ENCODE measurements at places on chromosomes 4 and X. TPM values are rescaled to one million over a fixed set of nuclear protein-coding genes. Genes with fewer than 3 reads are reported as not detected.

DNA sequence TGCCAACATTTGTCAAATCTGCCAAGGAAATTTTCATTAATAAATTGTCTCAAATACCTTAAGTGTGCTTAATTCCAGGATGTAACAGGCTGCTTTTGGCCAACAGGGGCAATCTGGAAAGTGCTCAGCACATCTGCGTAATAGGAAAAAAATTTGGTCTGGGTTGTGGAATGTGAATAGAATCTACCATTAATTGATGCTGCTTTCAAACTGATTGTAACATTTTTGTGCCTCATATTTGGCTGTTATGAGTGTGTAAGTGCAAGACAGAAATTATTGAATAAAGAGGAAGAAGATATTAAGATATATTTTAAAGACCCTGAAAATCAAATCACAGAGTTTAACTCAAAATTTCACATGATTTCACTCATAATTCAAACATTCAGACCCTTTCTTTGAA is 41.1 kb downstream of the REELD1 start:
- H3K27ac ChIP-seq = no peak overlapping the region
- no peak overlapping the region for H3K4me3 ChIP-seq
- no peak for DNase-seq

DNA sequence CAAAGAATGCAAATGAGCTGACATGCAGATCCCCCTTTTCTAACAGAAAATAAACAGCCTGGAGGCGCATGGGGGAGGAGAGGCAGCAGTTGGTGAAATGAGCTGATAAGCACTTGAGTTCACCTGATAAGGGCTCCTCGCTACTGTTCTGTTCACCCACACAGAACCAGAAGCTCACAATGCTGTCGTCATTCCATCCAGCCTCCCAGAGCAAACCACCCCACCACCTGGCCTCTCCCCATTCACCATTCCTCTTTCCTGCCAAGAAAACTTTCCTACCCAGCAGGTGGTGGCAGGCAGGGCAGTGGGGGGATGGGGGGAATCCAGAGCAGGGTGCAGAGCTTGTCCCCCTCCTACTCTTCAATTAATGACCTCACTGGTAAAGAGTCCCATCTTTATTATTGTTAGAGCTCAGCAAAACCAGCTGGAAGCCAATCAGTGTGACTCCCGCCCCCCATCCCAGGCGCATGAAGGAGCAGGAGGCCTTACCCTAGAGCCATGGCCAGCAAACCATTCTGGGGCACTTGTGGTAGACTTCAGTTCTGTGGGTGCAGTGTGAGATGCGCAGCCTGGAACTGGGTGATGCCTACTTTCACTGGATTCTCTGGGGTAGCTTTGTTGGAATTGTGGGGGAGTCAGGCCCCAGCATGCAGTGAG is 350.3 kb downstream of the ZIC3 start:
- no peaks in the 10 kb centered on the region for H3K4me1 ChIP-seq
- no peaks in the 10 kb centered on the region for H3K27me3 ChIP-seq
- no peak overlapping the region for H3K27ac ChIP-seq

GRCh38 chr4:121788896-121789295 is 12.2 kb upstream of the EXOSC9 start:
- H3K27me3 ChIP-seq = no peaks in the 10 kb centered on the region
- H3K4me3 ChIP-seq = no peak overlapping the region
- H3K4me1 ChIP-seq = no peaks in the 10 kb centered on the region

DNA sequence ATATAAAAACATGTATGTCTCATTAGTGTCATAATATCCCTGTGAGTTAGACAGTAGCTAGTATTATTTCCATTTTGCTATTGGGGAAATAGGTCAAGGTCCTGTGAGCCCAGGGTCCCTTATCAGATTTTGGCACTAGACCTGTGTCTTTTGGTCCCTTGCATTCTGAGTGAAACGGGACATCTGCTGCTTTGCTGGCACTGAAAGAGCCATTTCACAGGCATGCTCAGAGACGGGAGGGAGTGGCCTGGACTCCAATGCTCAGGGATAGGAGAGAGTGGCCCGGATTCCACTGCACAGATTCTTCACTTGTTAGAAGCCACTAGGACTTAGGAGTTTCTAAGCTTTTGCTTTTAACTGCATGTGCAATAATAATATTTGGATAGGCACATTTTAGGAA is 177.2 kb downstream of the TSPAN5 start:
- H3K27ac ChIP-seq = no peak overlapping the region
- H3K27me3 ChIP-seq = no peaks in the 10 kb centered on the region
- H3K36me3 ChIP-seq = no peaks in the 10 kb centered on the region
- H3K4me3 ChIP-seq = no peak overlapping the region

Gene MOSPD2
- total RNA-seq = 21.3 TPM

- no peak overlapping the region for H3K27ac ChIP-seq
- H3K4me3 ChIP-seq = no peak overlapping the region
- H3K4me1 ChIP-seq = peaks cover 9% of the 10 kb centered on the region
Observed at GRCh38 chr4:143372093-143372915, 35.6 kb downstream of the GAB1 start.

GRCh38 chrX:13816643-13817627 is at the start of gene GPM6B:
Gene GPM6B, minus strand, starts transcription at chrX:13817093. Its CDS starts 189 bp downstream, at chrX:13816904.
- H3K27ac ChIP-seq = no peak within 1 kb of the TSS
- no peak within 1 kb of the TSS for H3K4me3 ChIP-seq
- no peaks in the 10 kb centered on the region for H3K4me1 ChIP-seq
- no peak for DNase-seq
- no peaks in the 10 kb centered on the region for H3K27me3 ChIP-seq
- H3K36me3 ChIP-seq = no peaks in the 10 kb centered on the region

Gene MTMR8
- total RNA-seq = 6.0 TPM

GRCh38 chrX:71991164-71991563 is 80.5 kb downstream of the NHSL2 start:
- H3K4me1 ChIP-seq = no peaks in the 10 kb centered on the region
- no peaks in the 10 kb centered on the region for H3K36me3 ChIP-seq

Gene DGAT2L6
- not detected for total RNA-seq

Gene PASD1
- total RNA-seq = not detected

Gene CXorf65
- not detected for total RNA-seq

Gene TMSB15A
- 1.2 TPM for total RNA-seq

DNA sequence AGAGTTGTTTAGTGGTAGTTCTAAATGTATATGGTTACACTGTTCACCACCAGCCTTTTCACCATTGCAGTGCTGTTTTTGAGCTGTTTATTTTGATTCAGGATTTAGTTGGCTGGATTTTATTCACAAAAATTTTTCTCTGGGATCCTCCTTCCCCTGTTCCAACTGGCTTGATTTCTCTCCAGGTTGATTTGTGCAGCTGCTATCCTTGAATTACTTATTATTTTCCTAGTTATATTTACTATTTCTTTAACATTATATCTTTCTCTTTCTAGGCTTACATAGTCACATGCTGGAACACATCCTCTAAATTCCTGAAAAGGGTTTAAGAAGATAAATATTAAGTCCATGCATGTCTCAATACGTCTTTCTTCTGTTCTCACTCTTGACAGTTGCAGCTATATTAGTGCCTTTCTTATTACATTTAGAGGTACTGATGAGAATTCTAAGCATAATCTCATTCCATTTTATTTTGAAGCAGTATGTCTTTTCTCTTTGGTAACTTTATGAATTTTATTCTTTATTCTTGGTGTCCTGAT is 82.2 kb downstream of the SUPT20HL2 start:
- no peak overlapping the region for H3K4me3 ChIP-seq
- H3K4me1 ChIP-seq = no peaks in the 10 kb centered on the region
- DNase-seq = no peak
- H3K27me3 ChIP-seq = no peaks in the 10 kb centered on the region
- H3K36me3 ChIP-seq = no peaks in the 10 kb centered on the region
- H3K27ac ChIP-seq = no peak overlapping the region

Gene HSFX2
- not detected for total RNA-seq

DNA sequence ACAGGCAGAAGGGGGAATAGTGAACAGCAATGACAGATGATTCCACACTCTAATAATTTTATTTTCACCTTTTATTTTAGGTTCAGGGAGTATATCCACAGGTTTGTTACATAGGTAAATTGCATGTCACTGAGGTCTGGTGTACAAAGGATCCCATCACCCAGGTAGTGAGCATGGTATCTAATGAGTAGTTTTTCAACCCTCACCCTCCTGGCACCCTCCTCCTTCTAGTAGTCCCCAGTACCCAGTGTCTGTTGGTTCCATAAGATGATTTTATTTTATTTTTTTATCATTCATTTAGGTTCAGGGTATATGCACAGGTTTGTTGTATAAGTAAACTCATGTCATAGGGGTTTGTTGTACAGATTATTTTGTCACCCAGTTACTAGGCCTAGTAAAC is 58.6 kb upstream of the UGT8 start:
- DNase-seq = no peak
- H3K27ac ChIP-seq = no peak overlapping the region
- no peaks in the 10 kb centered on the region for H3K36me3 ChIP-seq

Gene NPY2R
- total RNA-seq = 0.13 TPM

Gene HMGN5
- 7.1 TPM for total RNA-seq

DNA sequence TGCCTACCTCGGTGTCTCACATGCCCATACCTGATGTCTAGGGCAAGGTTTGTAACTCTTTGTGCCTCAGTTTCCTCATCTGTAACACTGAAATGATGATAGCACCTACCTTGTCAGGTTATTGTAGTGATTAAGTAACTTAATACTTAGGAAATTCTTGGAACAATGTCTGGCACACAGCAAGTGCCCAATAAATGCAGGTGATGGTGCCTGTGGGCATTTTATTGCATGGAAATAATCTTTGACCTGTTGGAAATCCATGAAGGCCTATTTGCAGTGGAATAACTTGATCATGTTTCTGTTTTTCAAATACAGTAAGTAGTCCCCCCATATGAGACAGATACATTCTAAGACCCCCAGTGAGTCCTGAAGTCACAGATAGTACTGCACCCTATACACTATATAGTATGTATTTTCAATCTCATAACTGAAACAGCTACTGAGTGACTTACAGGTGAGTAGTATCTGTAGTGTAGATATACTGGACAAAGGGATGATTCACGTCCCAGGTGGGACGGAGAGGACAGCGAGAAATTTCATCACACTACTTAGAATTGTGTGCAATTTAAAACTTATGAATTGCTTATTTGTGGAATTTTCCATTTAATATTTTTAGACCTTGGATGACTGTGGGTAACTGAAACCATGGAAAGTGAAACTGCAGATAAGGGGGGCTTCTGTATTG is 42.1 kb downstream of the AFF1 start:
- H3K4me1 ChIP-seq = no peaks in the 10 kb centered on the region
- peaks cover 4% of the 10 kb centered on the region for H3K36me3 ChIP-seq
- DNase-seq = no peak

Gene FAM9C
- total RNA-seq = not detected

GRCh38 chrX:41332408-41333002 is 1.5 kb upstream of the DDX3X start:
- no peak overlapping the region for H3K27ac ChIP-seq
- no peaks in the 10 kb centered on the region for H3K27me3 ChIP-seq
- DNase-seq = peak; percentile 81

- H3K36me3 ChIP-seq = peaks cover 5% of the 10 kb centered on the region
- H3K4me1 ChIP-seq = no peaks in the 10 kb centered on the region
- H3K4me3 ChIP-seq = no peak overlapping the region
- no peak overlapping the region for H3K27ac ChIP-seq
Observed at GRCh38 chr4:169634975-169635374, 14.6 kb downstream of the CLCN3 start.

DNA sequence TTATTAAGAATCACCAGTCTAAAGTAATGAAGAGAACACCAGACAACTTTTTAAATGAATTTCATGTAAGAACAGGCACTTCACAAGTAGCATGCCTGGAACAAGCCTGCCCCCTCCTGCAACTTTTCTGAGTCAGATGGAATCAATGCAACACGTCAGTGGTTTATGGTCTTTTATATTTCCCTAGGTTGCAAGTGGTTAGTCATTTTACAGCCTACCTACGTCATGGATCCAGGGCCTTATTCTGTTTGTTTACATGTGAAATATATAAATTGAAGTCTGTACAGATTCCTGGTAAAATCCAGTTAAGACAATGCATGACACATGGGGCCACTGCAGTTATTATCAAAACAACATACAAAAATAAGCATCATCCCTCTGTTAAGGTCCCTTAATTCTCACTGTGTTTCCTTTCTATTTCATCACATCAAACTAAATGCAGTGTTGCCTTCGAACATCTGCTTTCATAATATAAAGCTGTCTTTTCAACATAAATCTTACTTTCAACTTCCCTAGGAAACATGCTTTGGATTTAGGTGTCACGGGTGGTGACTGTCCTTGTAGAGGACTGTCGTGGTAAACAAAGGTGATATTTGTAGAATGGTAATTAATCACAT is 309.3 kb downstream of the FRMPD4 start:
- no peaks in the 10 kb centered on the region for H3K4me1 ChIP-seq
- no peaks in the 10 kb centered on the region for H3K27me3 ChIP-seq
- H3K36me3 ChIP-seq = no peaks in the 10 kb centered on the region
- no peak overlapping the region for H3K4me3 ChIP-seq
- no peak overlapping the region for H3K27ac ChIP-seq

Gene STIM2
- 16.1 TPM for total RNA-seq

DNA sequence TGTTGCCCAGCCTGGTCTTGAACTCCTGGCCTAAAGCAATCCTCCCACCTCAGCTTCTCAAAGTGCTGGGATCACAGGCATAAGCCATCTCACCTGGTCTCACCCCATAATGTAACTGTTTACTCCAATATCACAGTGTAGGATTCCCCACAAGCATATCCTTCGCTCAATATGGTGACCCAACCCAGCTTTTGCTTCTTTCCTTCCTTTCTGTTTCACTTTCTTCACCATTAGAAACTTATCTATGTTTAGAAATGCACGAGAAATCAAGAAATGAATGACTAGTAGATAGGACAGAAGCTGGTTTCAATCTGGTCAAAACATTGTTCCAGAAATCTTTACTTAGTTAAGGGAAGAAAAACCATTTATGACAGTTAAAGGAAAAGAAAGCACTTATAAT is 18.9 kb downstream of the TSPAN5 start:
- no peak overlapping the region for H3K4me3 ChIP-seq
- H3K27me3 ChIP-seq = no peaks in the 10 kb centered on the region
- no peaks in the 10 kb centered on the region for H3K4me1 ChIP-seq
- H3K36me3 ChIP-seq = no peaks in the 10 kb centered on the region
- no peak for DNase-seq

DNA sequence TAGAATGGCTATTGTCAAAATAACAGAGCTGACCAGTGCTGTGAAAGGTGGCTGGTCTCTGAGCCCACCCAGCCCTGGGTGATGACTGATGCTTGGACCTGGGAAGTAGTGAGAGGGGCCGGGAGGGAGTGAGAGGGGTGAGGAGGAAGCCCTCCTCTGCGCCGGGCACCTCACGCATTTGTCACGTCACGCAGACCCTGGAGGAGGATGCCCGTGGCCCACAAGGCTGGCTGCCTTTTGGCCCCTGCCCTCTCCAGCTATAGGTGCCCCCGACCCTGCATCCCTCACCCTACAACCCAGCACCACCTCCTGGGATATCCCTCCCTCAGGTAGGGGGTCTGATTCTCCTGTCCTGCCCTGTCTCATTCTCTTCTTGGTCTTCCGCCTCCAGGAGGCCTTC is 207.4 kb downstream of the AFAP1 start:
- no peaks in the 10 kb centered on the region for H3K27me3 ChIP-seq
- H3K4me1 ChIP-seq = no peaks in the 10 kb centered on the region
- no peak for DNase-seq
- no peaks in the 10 kb centered on the region for H3K36me3 ChIP-seq

- H3K27me3 ChIP-seq = no peaks in the 10 kb centered on the region
- H3K4me1 ChIP-seq = peaks cover 4% of the 10 kb centered on the region
- no peak overlapping the region for H3K27ac ChIP-seq
- H3K4me3 ChIP-seq = peak overlapping the region; percentile 41
Observed at GRCh38 chr4:141680060-141680459, 43.7 kb downstream of the IL15 start.

- H3K4me3 ChIP-seq = no peak overlapping the region
- no peaks in the 10 kb centered on the region for H3K36me3 ChIP-seq
- H3K27ac ChIP-seq = no peak overlapping the region
- H3K27me3 ChIP-seq = no peaks in the 10 kb centered on the region
Observed at GRCh38 chrX:132967049-132967448, 8.6 kb upstream of the HS6ST2 start.
